ENCODE measurements at places on chromosomes 13 and 19.

DNA sequence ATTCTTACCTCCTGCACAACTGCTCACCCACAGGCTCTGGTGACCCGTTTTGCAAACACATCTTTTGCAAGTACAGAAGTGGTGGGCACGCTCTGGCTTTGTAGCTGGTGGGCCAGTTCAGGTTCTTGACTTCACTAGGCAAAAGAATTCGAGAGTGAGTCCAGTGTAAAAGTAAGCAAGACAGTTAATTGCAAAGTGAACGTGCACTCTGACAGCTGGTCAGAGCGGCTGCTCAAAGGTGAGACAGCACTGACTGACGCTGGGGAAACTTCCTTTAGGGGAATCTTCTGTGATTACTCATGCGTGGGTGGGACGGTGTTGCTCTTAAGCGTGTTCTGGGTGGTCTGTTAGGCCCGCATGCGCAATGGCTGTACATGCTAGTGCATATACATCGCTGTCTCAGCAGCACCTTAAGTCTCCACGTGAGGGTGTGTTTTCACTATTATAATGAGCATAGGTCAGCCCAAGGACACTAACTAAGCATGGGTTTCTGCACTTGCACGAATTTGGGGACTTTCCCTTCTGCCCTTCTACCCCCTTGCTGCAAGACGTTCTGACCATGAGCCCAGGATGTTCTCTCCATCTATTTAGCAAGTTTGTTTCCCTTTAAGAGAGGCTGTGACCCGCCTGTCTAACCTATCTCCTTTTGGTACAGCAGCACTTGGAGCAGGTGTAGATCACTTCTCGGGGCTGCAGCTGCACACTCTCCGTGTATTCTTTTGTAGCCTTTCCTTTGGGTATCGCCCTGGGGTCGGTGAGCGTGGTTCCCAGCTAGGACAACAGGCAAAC is 30.2 kb upstream of the CD33 start:
- no peaks in the 10 kb centered on the region for H3K36me3 ChIP-seq
- DNase-seq: peak; percentile 84
- H3K27me3 ChIP-seq: no peaks in the 10 kb centered on the region
- no peaks in the 10 kb centered on the region for H3K4me1 ChIP-seq
- no peak overlapping the region for H3K27ac ChIP-seq
- no peak overlapping the region for H3K4me3 ChIP-seq

DNA sequence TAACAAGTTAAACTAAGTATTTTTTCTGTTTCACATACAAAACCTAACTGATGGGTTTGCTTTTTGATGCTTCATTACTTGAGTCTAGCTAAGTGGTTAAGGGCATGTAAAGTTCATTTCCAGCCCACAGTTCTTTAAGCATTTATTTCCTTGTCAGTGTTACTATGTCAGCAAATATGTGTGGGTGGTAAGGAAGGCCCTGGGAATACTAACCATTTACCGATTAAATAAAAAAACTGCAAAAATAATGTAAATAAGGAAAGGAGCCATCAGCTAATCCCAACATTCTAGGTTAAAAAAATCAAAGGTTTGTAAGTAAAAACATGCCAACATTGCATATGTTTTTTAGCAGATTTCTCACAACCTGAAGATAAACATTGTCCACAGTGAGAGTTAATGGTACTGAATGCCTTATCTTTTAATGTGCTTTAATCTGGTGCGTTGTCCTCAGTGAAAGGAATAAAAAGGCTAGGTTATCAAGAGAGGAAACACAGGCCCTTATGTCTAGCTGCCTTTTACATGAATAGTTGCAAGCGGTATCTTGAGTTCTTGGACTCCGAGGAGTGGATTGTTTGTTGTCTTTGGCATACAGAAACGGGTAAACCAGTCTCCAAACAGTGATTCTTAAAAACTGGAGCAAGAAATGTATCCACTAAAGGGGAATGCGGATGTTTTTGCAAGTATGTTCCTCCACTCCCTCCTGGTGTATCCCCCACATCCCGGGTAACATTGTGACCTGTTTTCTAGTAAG is 949.6 kb upstream of the SLC10A2 start:
- H3K27ac ChIP-seq: no peak overlapping the region
- H3K36me3 ChIP-seq: no peaks in the 10 kb centered on the region
- no peak overlapping the region for H3K4me3 ChIP-seq
- DNase-seq: no peak
- no peaks in the 10 kb centered on the region for H3K27me3 ChIP-seq

GRCh38 chr19:2353887-2354592 is 6.0 kb upstream of the TMPRSS9 start:
- peaks cover 18% of the 10 kb centered on the region for H3K36me3 ChIP-seq
- H3K4me3 ChIP-seq: no peak overlapping the region
- no peak overlapping the region for H3K27ac ChIP-seq
- H3K4me1 ChIP-seq: no peaks in the 10 kb centered on the region
- DNase-seq: no peak
- H3K27me3 ChIP-seq: no peaks in the 10 kb centered on the region

- no peak overlapping the region for H3K4me3 ChIP-seq
- H3K27me3 ChIP-seq: no peaks in the 10 kb centered on the region
Measured at GRCh38 chr13:101065329-101065728, 351.0 kb downstream of the NALCN start.

DNA sequence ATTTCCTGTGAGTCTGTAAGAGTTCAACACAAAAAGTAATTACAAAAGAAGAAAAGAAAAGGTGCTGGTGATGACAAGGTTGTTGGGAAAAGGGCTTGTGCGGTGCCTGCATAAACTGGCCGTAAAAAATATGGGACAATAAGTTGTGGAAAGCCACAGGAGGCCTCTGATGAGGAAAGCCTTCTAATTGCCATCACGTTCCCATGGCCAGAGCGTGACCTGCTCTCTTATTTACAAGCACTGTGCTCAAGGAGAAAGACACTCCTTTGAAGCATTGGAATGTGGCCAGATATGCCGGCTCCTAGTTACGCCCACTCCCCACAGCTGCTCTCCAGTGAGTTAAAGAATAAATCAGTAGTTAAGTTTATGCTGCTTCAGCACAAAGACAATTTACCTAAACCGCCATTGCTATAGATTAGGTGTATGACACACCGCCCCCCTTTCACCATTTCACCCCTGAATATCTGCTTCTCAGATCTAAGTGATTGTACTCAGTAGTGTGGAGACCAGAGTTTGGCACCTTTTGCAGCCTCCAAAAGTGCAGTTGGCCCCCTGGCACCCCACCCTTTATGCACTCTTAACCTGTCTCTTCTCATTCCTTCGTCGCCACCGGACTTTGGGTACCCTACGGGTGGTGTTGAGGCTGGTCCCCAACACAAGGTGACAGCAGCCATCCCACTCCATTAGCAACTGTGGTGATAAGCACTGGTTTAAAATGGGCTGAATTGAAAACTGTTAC is 8.1 kb upstream of the PGLYRP1 start:
- no peak for DNase-seq
- H3K27me3 ChIP-seq: no peaks in the 10 kb centered on the region
- no peak overlapping the region for H3K4me3 ChIP-seq

DNA sequence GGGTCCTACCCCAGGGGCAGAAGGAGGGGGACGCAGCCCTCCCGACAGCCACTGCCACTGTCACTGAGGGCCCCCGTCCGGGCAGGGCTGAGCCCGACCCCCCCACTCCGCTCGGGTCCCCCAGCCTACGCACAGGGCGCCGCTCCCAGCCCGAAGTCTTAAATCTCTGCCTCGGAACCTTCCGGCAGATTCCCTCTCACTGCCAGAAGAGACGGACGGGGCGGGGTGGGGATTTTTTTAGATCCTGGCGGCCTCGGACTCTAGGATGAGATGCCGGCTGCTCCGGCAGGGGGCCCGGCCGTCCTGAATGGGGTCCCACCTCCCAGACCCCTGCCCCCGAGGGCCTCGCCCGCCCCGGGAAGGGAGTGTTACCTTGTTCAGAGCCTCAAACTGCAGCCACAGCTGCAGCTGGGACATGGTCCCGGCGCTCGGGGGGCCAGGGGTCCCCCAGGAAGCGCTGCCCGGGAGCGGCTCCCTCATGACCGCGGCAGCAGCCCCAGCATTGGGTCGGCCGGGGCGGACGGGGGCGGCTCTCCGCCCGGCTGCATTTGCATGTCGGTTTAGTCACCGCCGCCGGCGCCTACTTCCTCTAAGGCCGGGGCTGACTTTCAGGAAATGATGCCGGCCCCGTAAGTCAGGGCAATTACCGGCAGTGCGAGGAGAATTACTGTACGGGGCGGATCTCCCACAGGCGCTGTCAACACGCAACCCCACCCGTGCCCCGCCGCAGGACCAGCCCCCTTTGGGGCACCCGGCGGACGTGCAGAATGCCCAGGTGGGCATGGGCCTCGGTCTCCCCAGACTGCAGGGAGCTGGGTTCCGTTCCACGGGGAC is 28.1 kb downstream of the GPX4 start:
- H3K4me1 ChIP-seq: peaks cover 92% of the 10 kb centered on the region
- peak overlapping the region; percentile 87 for H3K27ac ChIP-seq
- DNase-seq: no peak

- peaks cover 7% of the 10 kb centered on the region for H3K4me1 ChIP-seq
- no peak overlapping the region for H3K27ac ChIP-seq
- H3K36me3 ChIP-seq: no peaks in the 10 kb centered on the region
- DNase-seq: no peak
Measured at GRCh38 chr13:37139356-37139755, 33.9 kb upstream of the CSNK1A1L start.

DNA sequence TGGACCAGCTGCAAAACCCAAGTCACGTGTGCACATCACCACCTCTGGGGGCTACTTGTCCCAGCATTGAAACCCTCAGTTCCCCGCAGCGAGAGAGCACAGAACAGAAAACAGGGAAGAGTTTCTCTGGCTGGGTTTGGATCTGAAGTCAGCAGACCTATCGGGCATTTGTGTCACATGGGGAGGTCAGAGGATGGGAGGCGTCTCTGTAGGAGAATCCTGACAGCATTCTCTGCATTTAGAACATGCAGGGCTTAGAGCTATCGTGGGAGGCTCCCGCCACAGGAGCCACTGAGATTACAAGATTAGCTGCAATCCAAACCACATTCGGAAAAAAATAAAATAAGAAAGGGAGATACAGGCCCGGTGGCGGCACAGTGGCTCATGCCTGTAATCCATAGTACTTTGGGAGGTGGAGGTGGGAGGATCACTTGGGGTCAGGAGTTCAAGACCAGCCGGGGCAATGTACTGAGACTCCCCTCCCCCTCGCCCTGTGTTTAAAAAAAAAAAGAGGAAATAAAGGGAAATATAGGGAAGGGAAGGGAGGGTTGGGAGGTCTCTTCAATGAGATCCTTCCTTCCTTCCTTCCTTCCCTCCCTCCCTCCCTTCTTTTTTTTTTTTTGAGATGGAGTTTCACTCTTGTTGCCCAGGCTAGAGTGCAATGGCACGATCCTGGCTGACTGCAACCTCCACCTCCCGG is 2.9 kb upstream of the TLE6 start:
- H3K4me3 ChIP-seq: no peak overlapping the region
- H3K4me1 ChIP-seq: peaks cover 46% of the 10 kb centered on the region
- H3K36me3 ChIP-seq: no peaks in the 10 kb centered on the region
- no peaks in the 10 kb centered on the region for H3K27me3 ChIP-seq
- H3K27ac ChIP-seq: peak overlapping the region; percentile 52
- no peak for DNase-seq

- no peaks in the 10 kb centered on the region for H3K4me1 ChIP-seq
- H3K27me3 ChIP-seq: no peaks in the 10 kb centered on the region
- no peaks in the 10 kb centered on the region for H3K36me3 ChIP-seq
- DNase-seq: peak; percentile 10
- H3K27ac ChIP-seq: no peak overlapping the region
- no peak overlapping the region for H3K4me3 ChIP-seq
Measured at GRCh38 chr19:51252306-51253079, 1.6 kb downstream of the SIGLECL1 start.
